Immature natural killer cell (primary cell): ENCODE measurements at places on chromosomes 7 and 10.

DNA sequence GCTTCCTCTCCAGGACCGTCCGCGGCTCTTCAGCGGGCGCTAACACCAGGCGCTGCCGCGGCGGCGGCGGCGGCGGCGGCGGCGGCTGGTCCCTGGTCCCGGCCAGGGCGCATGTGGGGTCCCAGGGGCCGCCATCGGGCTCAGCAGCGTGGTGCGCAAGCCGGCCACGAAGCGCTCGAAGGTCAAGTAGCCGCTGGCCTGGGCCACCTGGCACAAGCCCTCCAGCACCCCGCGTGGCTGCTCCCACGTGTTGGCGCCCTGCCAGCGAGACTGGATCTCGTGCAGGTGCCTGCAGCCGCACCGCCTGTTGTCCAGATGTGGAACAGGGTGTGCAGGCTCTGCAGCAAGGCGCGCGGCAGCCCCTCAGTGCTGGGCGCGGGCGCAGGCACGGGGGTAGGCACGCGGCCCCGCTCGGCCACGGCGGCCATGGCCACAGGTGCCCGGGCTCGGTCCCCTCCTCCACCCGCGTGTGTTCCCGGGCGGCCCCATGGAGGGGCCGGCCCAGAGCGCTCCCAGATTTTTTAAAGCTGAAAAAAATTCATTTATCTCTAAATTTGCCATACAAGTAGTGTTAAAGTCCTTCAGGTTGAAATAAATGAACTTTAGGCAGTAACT, 884.2 kb upstream of the ZNF722 start:
- H3K36me3 ChIP-seq = no peaks in the 10 kb centered on the region
- H3K27me3 ChIP-seq = no peaks in the 10 kb centered on the region
- H3K4me1 ChIP-seq = no peaks in the 10 kb centered on the region
- no peak for DNase-seq

- H3K27me3 ChIP-seq = peaks cover 12% of the 10 kb centered on the region
- peak overlapping the region; percentile 85 for H3K4me3 ChIP-seq
- peak overlapping the region; percentile 84 for H3K27ac ChIP-seq
- H3K36me3 ChIP-seq = no peaks in the 10 kb centered on the region
- peaks cover 8% of the 10 kb centered on the region for H3K4me1 ChIP-seq
Measured at GRCh38 chr7:4642468-4643203, 39.5 kb upstream of the FOXK1 start.

- no peak overlapping the region for H3K27ac ChIP-seq
- no peaks in the 10 kb centered on the region for H3K27me3 ChIP-seq
Measured at GRCh38 chr10:7846591-7846990, 28.3 kb downstream of the TAF3 start.

GRCh38 chr10:13632884-13633440, 46.2 kb downstream of the PRPF18 start:
- H3K27me3 ChIP-seq = no peaks in the 10 kb centered on the region
- H3K27ac ChIP-seq = no peak overlapping the region
- peaks cover 4% of the 10 kb centered on the region for H3K4me1 ChIP-seq
- H3K4me3 ChIP-seq = no peak overlapping the region
- peaks cover 18% of the 10 kb centered on the region for H3K36me3 ChIP-seq

GRCh38 chr10:6704896-6705295, 124.8 kb upstream of the PRKCQ start:
- DNase-seq = no peak
- no peak overlapping the region for H3K27ac ChIP-seq
- H3K4me1 ChIP-seq = no peaks in the 10 kb centered on the region

- no peaks in the 10 kb centered on the region for H3K27me3 ChIP-seq
- H3K36me3 ChIP-seq = no peaks in the 10 kb centered on the region
- no peak for DNase-seq
Measured at GRCh38 chr7:80175744-80176143, 41.1 kb downstream of the GNAI1 start.

DNA sequence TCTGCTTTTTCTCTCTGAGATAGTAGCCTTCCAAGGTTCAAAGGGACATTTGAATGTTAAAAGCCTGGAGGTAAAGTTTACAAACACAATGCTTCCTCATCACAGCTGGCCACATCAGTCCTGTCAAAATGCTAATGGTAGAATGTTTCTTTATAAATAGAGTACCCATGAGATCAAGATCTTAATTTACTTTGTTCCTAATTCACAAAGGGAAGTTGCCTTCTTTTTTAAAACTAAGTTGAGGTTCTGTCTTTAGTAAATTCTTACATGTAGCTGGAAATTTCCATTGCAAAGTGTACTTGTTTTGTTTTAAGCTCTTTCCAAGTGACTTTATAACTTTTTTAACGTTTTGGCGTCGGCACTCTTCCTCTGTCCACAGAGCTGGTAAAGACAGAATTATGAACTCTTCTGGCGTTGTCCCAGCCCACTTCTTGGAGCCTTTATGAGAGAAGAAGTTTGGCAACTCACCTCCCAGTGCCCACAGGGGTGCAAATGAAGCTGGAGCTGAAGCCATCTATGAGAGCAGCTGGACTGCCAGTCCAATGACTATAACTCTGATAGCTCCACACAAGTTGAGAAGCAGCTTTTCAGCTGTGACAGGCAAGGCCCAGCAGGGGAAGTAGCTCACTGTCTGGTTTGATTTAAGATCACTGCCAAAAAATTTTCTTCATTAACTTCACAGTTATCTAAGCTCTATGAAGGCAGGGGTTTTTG, 23.3 kb downstream of the FZD1 start:
- H3K36me3 ChIP-seq = no peaks in the 10 kb centered on the region
- H3K4me1 ChIP-seq = no peaks in the 10 kb centered on the region
- no peak overlapping the region for H3K27ac ChIP-seq
- DNase-seq = no peak

- no peak overlapping the region for H3K4me3 ChIP-seq
- no peaks in the 10 kb centered on the region for H3K36me3 ChIP-seq
- H3K4me1 ChIP-seq = peaks cover 13% of the 10 kb centered on the region
- H3K27me3 ChIP-seq = peaks cover 2% of the 10 kb centered on the region
- no peak for DNase-seq
Measured at GRCh38 chr7:88102675-88103074, 117.2 kb downstream of the SRI start.

GRCh38 chr10:80324086-80324485, 32.5 kb downstream of the DYDC1 start:
- no peaks in the 10 kb centered on the region for H3K36me3 ChIP-seq
- no peak overlapping the region for H3K27ac ChIP-seq
- no peak for DNase-seq
- peaks cover 8% of the 10 kb centered on the region for H3K27me3 ChIP-seq
- H3K4me1 ChIP-seq = no peaks in the 10 kb centered on the region
- no peak overlapping the region for H3K4me3 ChIP-seq
